Effector CD4-positive, alpha-beta T cell (primary cell): ENCODE measurements at places on chromosomes 11 and 22.
A peak's percentile ranks its signal among the peaks of the same experiment; 100 is the strongest.

DNA sequence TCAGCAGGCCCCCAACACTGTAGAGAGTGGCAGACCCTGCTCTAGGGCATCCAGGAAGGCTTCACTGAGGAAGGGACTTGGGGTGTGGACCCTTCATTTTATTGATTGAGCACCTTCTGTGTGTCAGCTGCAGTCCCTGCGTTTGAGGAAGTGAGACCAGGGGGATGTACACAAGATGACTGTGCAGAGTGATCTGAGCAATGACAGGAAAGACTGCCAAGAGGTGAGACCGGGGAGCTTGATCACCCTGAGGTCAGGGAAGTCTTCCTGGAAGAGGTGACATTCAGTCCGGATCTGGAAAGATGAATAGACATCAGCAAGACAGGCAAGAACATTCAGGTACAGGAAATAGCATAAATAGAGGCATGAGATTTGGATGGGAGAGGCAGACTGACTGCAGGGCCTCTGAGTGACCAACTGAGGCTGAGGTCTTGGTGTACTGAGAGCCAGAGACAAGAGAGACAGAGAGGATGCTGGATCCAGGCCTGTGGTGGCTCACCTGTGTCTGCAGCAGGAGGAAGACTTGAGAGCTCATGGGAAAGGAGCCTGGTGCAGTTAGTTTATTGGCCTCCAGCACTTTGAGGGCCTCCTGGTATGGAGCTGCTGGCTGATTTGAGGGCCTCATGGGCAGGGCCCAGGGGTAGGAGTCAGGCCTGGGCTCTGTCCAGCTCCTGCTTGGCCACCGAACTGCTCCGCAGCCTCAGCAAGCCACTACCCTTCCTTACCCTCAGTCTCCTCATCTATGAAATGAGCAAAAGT is 5.2 kb downstream of the DGAT2 start:
- DNase-seq: no peak

GRCh38 chr22:45529105-45529504 is 26.4 kb downstream of the FBLN1 start:
- no peak for DNase-seq

GRCh38 chr22:38456841-38457699 is 2.1 kb upstream of the KCNJ4 start:
- DNase-seq: no peak

- no peak for DNase-seq
Observed at GRCh38 chr22:27662359-27663301, 138.9 kb downstream of the MN1 start.

GRCh38 chr22:46267431-46268279 is at the start of gene TTC38:
Gene TTC38, plus strand, starts transcription at chr22:46268008. Its CDS starts 32 bp downstream, at chr22:46268040.
- peak; percentile 27 for DNase-seq

DNA sequence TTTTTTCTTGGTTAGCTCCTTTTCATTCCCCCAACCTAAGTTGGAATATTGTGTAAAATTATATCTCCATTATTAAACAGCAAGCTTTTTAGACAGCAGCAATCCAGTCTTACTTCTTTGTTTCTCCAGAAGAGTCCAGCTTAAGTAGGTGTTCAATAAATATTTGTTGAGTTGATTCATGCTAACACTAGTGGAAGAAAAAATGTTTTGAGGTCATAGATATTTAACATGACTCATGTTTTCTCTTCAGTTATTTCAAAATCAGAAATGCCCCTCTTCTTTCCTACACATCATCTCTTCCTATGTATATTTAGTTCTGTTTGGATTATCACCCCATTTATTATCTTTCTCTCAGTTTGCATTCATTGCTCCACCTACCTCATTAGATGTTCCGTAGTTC is 20.3 kb downstream of the CCDC83 start:
- no peak for DNase-seq

- DNase-seq: no peak
Observed at GRCh38 chr22:35462498-35463230, 62.7 kb downstream of the MCM5 start.

GRCh38 chr11:47907499-47907898 is 59.3 kb upstream of the NUP160 start:
- DNase-seq: no peak

DNA sequence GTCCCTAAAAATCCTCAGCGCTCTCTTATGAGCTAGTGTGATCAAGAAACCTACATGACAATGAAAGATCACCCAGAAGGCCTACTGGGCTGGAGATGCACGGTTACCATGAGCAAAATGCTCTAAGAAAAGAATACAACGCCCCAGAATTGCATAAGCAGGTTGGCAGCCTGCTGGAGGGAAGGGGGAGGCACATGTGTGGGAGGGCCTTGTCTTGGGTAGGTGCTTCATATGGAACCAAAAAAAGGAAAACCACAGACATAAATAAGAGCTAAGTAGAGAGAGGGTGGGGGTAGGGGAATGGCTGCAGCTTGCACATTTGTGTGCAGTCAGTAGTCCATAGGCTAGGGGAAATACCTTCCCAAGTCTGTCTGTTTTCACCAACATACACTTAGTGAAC is 2.8 kb downstream of the SIAE start:
- DNase-seq: peak; percentile 9

DNA sequence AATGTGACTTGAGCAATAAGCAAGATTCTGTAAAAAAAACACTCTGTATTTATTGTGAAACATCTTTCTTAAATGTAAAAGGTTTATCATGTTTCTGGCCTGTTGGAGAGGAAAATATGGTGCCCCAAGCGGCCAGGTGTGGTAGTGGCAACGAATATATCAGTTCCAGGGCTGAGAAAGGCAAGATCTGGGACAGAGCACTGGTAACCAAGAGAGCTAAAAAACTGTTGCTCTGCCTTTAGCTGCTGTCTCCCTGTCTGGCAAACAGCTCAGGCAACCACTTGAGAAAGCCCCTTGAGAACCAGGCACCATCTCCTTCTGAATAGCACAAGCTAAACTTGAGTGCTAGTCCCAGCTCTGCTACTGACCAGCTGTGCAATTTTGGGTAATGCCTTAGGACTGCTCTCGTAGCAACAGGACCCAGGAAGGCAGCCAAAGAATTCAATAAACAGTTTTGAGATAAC is 129.9 kb downstream of the KCNC1 start:
- no peak for DNase-seq

- DNase-seq: no peak
Observed at GRCh38 chr22:41620589-41621098, at the start of gene DESI1. Gene DESI1, minus strand, starts transcription at chr22:41621043. Its CDS starts 204 bp downstream, at chr22:41620839.

DNA sequence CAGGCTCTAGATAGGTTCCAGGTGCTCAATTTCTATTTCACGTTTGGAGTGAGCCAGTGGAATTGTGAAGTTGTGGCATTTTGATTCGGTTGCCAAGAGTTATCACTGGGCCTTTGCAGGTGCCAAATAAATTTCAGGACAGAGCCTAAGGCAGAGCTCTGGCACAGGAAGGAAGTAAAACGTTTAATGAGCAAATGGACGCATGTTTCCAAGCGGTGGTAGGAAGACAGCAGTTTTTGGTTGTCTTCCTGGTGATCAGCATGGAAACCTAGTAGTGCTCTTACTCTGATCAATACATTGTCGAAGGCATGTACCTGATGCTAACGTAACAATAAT is 452 bp downstream of the BIRC3 start:
- DNase-seq: no peak

DNA sequence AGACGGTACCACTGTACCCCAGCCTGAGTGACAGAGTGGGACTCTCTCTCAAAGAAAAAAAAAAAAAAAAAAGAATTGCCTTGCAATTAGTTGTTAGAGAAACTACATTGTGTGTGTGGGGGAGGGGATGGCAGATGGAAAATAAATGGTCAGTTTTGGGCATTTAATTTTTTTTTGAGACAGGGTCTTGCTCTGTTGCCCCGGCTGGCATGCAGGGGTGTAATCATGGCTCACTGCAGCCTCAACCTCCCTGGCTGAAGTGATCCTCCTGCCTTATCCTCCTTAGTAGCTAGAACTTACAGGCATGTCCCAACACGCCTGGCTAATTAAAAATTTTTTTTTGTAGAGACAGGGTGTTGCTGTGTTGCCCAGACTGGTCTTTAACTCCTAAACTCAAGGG is 36.4 kb downstream of the WEE1 start:
- no peak for DNase-seq

DNA sequence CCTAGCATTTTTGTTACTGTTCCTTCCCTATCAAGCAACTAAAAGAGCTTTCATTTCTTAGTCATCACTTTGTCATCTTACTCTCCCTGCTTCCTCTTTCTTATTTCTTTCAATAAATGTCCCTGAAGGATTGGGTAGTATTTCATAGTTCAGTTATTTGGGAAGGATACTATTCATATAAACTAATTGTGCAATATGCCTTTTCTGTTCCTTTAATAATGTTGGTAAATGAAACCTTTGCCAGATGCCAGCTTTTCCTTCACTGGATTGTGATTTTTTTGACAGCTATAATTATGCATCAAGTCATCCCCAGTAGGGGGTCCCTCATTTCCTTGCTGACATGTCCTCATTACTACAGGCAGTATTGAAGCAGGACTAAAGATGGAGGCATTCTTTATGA is 101.7 kb downstream of the ATM start:
- DNase-seq: no peak

- DNase-seq: no peak
Observed at GRCh38 chr11:1838077-1838425, 730 bp upstream of the TNNI2 start.

DNA sequence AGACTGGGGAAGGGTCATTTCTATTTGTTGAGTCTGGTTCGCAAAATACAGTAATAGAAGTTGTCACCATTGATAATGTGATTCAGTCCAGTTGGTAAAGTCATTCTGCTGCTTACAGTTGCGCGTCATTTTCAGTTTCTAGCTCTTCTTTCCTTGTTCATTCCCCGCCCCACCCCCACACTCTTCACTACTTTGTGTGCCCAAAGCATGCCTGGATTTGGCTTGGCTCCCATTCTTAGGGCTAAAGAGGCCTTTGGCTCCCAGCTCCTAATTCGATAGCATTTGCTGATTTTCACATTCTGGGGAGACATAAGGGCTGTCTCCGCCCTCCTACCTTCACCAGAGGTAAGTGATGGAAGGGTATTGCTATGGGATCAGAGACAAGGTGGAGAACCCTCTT is 43.0 kb downstream of the CECR2 start:
- no peak for DNase-seq

GRCh38 chr11:112270551-112271180 is 10.0 kb upstream of the PLET1 start:
- DNase-seq: no peak

GRCh38 chr11:103326070-103326794 is 217.0 kb downstream of the DYNC2H1 start:
- no peak for DNase-seq

- no peak for DNase-seq
Observed at GRCh38 chr22:33006955-33007318, 51.2 kb downstream of the SYN3 start.

DNA sequence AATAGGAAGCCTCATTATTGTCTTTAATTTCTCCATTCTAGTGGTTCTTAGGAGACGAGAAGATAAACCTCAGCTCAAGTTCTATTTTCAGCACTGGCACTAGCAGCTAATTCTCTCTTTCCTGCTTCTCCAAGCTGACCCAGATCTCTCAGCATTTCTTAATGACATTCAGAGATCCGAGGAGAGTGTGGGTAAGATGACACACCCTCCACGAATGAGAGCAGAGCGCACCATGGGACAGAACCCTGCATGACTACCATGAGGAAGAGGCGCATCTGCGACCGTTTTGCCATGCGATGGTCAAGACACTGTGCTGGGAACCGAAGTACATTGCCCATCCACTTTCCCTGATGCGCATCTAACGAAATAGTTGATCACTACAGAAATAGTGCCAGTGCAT is 241.8 kb downstream of the LARGE1 start:
- DNase-seq: no peak

GRCh38 chr11:38598418-38598817 is 2000.4 kb upstream of the RAG2 start:
- no peak for DNase-seq

DNA sequence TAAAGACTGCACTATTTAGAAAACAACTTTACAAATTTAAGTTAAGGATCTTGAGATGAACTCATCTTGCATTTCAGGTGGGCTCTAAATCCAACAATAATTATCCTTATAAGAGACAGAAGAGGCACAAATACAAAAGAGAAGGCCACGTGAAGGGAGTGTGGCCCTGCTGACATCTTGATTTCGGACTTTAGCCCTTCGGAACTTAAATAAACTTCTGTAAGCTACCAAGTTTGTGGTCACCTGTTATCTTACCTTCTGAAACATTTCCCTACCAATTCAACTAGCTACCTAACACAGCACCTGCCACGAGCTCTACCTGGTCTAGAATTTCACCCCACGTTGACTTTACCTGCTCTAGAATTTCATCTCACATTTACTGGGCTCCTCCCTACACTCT is 42.9 kb upstream of the ARHGAP32 start:
- no peak for DNase-seq

DNA sequence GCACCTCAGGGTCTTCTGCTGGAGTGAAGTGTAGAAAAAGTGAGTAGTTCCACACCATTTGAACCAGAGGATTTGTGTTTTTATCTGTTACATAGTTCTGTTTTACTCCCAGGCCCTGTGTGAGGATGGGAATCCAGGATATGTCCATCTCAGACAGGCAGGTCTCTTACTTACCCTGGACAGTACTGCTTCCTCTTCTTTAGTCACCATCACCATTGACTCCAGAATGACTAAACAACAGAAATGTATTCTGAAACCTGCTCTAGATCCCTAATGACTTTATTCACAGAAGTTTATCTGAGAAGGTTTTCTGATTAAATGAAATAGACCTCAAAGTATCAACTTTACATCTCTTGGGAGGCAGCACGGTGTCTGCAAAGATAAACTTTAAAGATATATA is 33.6 kb downstream of the CYP2R1 start:
- DNase-seq: no peak

DNA sequence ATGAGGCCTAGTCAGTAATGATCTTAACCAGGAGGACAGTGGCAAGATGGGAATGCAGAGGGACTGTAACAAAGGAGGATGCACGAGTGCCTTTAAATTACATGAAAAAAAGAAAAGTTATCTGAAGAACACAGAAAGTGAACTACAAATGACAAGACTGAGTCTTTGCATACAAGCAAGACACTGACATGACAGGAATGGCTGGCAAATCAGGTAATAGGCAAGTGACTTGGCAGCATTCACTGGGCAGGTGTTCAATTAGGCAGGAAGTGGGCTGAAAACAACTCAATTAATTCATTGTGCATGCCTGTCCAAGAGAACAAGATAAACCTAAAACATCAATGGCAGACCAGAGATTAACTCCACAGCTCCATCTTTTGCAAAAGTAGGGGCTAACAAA is 24.0 kb downstream of the SMCO4 start:
- no peak for DNase-seq

DNA sequence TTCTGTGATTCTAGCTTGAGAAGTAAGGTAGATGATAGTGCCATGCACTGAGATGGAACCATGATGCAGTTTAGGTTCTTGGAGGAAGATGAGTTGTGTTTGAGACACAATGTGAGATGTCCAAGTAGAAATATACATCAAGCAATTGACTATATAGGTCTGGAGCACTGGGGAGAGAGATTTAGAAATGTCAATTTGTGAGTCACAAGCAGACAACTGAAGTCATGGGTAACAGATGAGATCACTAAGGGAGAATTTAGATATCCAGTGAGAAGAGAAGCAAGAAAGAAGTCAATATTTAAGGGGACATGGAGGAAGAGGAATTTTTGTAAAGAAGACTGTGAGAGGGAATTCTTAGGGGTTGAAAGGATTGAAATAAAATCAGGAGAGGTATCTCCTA is 65.1 kb upstream of the RRAS2 start:
- DNase-seq: no peak

GRCh38 chr11:72406540-72407527 is 27.5 kb downstream of the CLPB start:
- DNase-seq: no peak
